ENCODE measurements at places on chromosomes 2 and 18. TPM values are rescaled to one million over a fixed set of nuclear protein-coding genes. Genes with fewer than 3 reads are reported as not detected.

The THUMPD2 gene
- 16.1 TPM for total RNA-seq

GRCh38 chr2:479490-480176, 191.7 kb upstream of the ALKAL2 start:
- DNase-seq = no peak

- no peak for DNase-seq
These were observed 6.3 kb upstream of the INO80D start for GRCh38 chr2:206092297-206092696.

GRCh38 chr2:218089259-218089658, 20.2 kb downstream of the RUFY4 start:
- no peak for DNase-seq

The UGT1A10 gene
- total RNA-seq = not detected

The AQP12B gene
- not detected for total RNA-seq

DNA sequence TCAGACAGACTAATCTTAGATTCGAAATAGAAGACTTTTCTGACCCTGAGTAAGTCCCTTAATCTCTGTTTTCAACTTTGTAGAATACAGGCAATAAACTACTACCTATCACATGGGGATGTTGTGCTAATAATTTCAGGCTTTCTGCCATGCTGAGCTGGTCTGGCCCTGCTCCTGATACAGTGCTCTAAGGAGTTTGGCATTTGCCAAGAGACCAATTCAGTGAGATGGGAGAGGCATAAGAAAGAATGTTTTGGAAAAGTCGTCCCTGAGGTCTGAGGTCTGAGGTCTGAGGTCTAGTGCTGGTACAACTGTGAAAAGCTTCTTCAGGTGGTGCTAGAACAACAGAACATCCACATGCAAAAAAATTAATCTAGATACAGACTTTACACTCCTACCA, 35.9 kb upstream of the SP3 start:
- no peak for DNase-seq

The LGALSL gene
- total RNA-seq = 3.9 TPM

- DNase-seq = no peak
These were observed 7.2 kb downstream of the CPSF3 start for GRCh38 chr2:9430316-9431293.

The SP140 gene
- 2.2 TPM for total RNA-seq

DNA sequence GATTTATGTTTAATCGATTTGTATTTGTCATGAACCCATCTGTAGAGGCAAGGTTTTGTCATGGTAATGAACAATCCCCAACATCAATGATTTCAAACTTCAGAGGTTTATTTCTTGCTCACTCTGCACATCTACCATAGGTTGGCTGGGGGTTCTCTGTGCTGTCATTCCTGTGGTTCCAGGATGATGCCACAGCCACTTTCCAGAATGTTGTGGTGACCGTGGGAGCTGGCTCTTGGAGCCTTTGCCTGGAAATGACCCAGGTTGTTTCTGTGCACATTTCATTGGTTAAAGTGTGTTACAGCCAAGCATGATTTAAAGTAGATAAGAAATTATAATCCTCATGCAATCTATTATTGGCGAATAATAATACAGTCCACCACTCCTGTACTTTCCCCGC, 28.2 kb upstream of the EPAS1 start:
- DNase-seq = peak; percentile 42

DNA sequence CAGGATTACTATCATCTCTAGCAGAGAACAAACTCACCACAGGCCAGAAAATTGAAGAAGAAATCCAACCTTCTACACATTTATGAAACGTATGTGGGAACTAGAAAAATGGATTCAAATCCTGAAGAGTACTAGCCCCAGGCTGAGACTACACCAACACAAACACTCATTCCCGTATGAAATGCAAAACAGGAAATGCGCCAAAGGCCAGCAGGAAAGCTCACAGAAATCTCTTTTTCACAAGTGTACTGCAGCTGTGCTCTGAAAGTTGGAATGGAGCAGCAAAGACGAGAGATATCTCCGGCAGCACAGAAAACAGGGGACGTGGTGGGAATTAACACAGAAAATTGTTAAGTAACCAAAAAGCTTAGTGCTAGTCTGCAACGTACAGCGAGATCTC, 913.5 kb downstream of the TDRD15 start:
- no peak for DNase-seq

- DNase-seq = no peak
These were observed 193.2 kb downstream of the CDH2 start for GRCh38 chr18:27983780-27984179.

DNA sequence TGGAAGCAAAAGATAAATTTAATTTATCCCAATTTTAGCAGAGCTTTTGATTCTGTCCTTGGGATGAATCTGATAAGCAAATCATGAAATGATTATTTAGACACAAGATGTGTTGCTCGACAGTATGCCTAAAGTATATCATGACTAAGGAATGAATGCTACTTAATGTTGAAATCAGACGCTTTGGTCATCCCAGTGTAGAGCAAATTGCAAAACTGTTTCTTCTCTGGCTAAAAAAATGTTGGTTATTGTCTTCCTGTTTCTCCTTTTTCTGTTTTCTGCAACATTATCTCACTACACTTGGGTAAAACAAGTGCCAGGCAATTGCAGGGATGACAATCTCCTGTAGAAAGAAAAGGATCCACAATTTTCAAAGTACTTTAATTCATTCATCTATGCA, 66.4 kb downstream of the BABAM2 start:
- DNase-seq = no peak

- DNase-seq = no peak
These were observed 327.5 kb upstream of the SALL3 start for GRCh38 chr18:78652001-78652545.

DNA sequence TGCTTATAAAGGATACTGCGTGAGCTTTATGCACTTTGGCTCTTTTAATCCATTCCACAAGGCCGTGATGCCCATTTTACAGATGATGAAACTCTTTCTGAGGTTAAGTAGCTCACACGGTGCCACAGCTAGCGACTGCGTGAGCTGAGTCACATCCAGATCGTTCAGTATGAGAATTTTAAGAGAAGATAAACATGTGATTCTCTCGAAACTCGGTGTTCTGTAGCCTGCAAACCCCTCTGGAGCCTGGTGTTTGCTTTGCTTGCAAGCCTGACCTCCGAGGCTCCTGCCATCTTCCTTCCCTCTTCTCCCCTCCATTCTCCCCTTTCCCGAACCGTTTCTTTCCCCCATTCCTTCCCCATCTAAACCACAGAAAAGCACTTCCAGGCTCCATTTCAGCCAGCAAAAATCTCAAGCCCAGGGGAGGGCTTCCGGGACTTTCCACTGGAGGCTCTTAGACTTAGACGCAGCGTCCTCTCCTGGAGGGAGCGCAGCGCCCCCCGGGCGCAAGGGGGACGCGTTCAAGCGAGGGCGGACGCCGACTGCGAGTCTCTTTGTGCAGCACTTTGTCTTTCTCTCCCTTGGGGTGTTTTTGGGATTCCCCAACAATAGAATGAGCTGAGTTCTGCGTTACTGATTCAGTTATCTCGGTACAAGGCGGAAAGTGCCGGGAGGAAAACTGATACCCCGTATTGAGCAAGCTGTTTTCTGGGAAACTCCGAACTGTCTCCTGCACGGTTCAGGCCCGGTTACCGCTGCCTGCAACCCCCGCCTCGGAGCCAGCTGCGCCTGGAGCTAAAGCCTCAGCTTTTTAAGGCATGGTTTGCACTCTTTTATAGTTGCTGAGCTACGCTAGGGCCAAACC, 38.0 kb downstream of the CYP1B1 start:
- DNase-seq = no peak

The GALNT3 gene
- total RNA-seq = 2.2 TPM

GRCh38 chr2:38269421-38269820, 107.7 kb downstream of the ATL2 start:
- no peak for DNase-seq

- DNase-seq = peak; percentile 92
These were observed 863 bp upstream of the SIX2 start for GRCh38 chr2:45009928-45010701.

DNA sequence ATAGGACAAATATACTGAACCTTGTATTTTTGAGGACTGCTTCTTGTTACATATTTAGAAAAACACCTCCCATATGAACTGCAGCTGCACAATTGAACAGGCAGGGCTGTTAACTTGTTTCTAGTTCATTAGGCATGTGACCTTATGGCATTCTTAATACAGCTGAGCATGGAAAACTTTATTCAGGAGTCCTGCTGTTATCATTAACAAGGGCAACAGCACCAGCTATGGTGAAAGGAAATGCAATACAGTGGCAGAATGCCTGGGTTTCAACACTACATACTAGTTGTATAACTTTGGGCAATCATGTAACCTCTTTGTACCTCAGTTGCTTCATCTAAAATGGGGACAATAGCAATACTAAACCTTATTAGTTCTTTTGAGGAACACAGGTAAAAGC, 71.8 kb downstream of the GDF7 start:
- no peak for DNase-seq

The GORASP2 gene
- 18.8 TPM for total RNA-seq

- DNase-seq = peak; percentile 45
These were observed 27.9 kb downstream of the FABP1 start for GRCh38 chr2:88099798-88100488.

The PXDN gene
- 310 TPM for total RNA-seq

DNA sequence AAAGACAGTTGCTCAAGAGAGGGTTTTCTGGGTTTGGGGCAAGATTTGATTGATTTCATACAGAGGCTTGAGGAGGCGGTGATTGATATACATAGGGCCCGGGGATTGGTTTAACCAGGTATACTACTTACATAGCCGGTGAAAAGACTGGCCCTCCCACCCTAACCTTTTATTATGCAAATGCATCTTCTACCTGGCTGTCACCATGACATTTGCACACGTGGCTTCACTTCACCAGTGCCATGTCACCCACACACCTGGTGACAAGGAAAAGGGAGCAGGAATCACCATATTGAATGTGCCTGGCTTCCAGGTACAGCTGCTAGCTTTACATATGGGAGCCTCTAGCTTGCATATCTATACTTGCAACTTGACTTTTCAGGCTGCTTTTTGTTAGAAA, 9.7 kb downstream of the ERMN start:
- no peak for DNase-seq

DNA sequence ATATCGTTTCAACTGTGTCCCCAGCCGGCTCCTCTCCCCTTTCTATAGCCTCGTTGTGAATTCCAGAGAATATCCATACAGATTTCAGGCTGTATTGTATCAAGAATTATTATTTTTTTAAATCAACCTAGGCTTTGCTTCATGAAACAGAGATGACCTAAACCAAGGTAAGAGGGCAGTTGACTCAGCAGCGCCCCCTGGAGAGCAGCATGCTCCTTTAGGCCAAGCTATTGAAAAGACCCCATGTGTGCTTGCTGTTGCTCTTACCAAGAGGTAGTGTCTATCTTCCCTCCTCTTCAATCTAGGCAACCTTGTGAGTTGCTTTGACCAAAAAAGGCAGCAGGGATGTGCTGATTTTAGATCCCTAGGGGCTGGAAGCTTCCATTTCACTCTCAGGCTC, 426.7 kb upstream of the SMIM21 start:
- DNase-seq = no peak

- no peak for DNase-seq
These were observed 39.6 kb downstream of the DOK1 start for GRCh38 chr2:74593826-74594772.

- DNase-seq = no peak
These were observed 2.0 kb downstream of the SP9 start for GRCh38 chr2:174336501-174337336.

- DNase-seq = peak; percentile 67
These were observed 97.7 kb upstream of the SMAD7 start for GRCh38 chr18:49048396-49049020.

- no peak for DNase-seq
These were observed 29.3 kb upstream of the CYP20A1 start for GRCh38 chr2:203209538-203209937.

GRCh38 chr2:3272761-3273160, 104.9 kb downstream of the EIPR1 start:
- DNase-seq = no peak

DNA sequence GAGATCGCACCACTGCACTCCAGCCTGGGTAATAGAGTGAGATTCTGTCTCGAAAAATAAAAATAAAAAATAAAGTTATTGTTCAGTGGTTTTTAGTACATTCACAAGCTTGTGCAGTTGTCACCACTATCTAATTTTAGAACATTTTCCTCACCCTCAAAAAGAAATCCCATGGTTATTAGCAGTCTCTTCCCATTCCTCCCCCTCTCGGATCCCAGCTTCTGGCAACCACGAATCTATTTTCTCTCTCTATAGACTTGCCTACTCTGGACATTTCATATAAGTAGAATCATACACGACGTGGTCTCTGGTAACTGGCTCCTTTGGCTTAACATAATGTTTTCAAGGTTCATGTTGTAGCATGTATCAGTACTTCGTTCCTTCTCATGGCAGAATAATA, 38.6 kb downstream of the CABLES1 start:
- no peak for DNase-seq

GRCh38 chr2:190842606-190843104, 38.0 kb upstream of the GLS start:
- no peak for DNase-seq

- DNase-seq = no peak
These were observed 135.8 kb downstream of the SH3RF3 start for GRCh38 chr2:109264595-109265328.

- no peak for DNase-seq
These were observed 20.3 kb downstream of the TRAPPC12 start for GRCh38 chr2:3399829-3400228.

The CNOT9 gene
- 98.9 TPM for total RNA-seq

The CCDC178 gene
- total RNA-seq = not detected

DNA sequence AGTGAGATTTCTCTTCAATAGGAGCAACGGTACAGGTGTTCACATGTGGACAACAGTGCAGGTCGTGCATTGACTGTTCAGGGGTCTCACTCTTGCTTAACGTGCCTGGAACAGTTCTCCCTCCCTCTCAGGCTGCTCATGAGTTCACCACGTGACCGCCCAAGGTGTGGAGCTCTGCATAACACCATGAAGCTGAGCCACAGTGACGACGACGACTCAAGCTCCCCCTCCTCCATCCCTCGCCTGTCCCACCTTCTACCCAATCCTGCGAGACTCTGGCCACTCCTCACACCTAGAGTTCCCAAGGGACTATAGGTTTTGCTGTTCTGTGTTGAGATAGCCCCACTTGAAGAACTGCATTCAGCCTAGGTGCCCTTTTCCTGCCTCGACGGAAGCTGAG, 42.8 kb downstream of the STK25 start:
- DNase-seq = no peak
